CD4-positive, alpha-beta T cell treated with Interleukin-4 for 4 hours (primary cell): ENCODE measurements at places on chromosomes 5 and 9.

DNA sequence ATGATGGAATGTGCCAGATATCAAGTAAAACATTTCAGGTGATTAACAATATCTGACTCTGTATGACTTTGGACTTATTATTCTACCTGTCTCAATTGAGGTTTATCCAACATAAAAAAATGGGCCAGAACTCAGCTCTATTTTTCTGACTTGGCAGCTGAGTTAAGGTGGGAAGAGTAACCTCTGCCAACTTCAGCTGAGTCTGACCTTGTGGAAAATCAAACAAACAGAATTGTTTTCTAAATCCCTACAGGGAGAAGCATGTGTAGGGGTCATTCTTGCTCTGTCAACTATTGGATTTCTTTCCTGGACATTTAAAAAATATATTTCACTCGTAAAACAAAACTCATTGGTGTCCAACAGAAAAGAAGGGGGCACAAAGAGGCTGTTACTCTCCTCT, 139.4 kb upstream of the TLR4 start:
- no peak for DNase-seq

- peak; percentile 47 for DNase-seq
Observed at GRCh38 chr9:136903041-136903554, 16.8 kb downstream of the TRAF2 start.

DNA sequence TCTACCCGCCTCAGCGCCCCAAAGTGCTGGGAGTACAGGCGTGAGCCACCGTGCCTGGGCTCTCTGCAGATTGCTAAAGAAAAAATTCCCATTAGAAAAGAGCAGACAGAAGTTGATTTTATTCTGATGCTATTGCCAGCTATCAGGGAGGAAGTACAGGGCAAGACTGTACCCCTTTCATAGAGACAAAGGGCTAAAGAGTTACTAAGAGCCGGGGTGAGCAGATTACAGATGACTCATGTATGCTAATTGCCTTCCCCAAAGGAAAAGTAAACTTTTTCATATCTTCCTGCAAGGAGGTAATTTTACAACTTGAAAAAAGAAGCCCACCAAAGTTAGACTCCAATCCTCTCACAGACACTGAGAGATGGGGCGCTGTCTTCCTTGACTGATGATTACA, 42.3 kb upstream of the MCTP1 start:
- no peak for DNase-seq

DNA sequence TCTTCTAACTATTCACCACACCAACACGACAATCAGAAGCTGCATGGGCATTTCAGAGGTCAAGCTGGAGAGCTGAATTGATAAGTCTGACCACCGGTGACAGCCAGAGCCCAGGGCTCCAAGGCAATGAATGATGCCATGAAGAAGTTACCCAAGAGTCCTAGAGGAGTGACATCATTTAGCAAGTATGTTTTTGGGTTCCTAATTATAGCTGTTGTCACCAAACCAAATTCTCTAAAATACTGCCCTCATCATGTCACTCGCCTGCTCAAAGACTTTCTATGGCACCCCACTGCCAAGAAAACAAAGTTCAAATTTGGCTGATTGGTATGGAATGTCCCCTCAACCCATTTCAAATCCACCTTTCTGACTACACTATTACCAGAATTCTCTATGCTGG, 235.1 kb downstream of the SPOCK1 start:
- DNase-seq = no peak

DNA sequence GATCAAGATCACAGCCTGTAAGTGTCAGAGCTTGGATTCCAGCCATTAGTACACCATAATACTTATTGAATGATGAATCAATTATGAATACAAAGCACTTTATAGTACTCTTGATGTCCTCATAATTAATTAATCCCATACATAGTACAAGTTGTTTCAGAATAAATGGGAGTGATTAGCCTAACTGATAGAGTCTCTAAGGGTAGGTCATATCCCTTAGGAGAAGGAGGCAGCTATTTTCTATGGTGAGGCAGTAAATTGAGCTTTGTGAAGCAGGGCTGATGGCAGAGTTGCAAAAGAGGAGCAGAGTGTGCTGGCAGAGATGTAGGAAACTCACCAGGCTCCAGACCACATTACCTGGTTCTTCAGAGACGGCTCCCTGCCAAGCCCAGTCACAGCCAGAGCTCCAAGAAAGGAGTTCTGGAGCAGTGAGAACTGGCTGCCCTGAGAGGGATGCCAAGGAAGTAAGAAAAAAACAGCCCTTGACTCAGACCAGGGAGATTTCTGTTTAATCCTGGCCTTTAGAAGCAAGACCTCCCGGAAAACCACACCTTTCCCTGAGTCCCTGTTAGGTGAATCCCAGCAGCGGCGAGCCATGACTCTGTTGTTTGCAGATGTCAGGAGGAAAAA, 112.9 kb downstream of the SH3TC2 start:
- no peak for DNase-seq

DNA sequence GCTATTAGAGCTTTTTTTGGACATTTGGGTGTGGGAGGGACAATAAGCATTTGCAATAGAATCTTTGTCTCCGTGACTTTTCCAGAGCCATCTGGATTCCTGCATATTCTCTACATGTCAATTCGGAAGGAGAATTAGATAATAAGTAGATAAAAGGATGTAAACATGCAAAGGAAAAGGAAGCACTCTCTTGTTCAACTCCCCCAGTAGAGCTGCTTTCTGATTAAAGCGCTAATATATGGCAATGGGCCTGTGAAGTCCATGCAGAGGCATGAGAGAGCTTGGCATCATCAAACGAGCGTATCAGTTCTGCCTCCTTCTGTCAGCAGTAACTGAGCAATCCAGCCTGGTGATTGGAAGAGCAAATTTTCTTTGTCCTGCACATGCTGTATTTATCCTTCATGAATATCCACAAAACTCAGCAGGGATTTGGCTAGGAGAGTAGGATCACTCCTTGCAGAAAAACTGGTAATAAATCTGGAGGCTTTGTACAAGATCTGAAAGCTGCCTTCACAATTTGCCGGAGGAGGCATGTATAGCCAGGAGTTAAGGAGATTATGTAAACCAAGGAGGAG, 1752.9 kb downstream of the MAT2B start:
- DNase-seq = no peak

DNA sequence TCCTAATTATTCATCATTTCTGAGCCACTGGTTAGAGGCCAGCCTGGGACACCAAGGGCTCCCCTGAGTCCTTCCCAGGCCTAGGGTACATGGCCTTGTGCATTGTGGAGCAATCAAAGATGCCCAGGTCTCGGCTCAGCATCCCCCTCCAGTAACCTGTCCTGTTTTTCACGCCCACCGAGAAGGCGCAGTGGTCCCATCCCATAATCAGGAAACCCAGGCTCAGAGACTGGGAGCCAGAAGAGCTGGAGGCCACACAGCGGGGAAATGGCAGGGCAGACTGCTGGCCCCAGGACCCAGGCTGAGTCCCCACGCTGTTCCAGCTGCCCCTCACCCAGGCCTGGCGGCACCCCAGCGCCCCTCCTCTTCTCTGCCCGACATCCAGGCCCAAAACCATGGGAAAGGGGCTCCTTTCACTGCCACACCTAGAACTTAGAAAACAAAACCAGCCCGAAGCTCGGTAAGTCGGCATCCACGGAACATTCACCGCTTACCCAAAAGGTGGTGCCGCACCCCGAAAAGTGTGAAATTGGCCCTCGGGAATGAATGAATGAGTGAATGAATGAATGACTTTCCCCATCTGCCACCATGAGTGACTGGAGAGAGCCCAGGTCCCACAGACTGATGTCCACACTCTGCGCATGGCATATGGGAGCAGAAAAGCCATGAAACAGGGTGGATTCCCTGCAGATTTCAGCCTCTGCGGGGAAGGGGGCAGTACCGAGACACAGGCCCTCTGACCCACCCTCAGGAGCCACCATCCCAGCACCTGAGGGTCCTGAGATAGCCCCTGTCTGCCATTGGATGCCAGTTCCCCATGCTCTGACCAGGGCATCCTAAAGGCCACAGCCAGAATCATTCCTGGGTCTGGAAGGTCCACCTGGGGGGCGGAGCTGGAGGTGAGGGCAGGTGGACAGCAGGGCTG, 132.5 kb downstream of the OLFM1 start:
- no peak for DNase-seq

- DNase-seq = no peak
Observed at GRCh38 chr9:88628114-88628513, 93.1 kb downstream of the NXNL2 start.

DNA sequence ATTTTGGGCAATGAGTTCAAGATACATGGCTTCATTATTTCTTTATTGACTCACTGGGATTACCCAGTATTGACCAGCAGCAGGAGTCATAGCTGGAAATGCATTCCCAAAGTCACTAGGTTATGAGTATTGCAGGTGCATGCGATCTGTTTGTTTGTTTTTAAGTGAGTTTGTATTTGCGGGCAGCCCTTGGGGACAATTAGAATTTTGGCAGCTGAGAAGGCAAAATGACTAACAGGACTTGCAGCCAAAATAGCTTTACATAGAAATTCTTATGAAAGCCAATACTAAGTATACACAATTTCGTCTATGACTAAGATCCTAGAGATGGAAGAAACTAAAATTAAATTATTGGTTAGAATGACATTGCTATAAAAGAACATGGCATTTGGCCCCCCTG, 18.1 kb upstream of the RGMB start:
- DNase-seq = no peak

GRCh38 chr9:113690055-113690740, 185.9 kb upstream of the ZNF618 start:
- no peak for DNase-seq

DNA sequence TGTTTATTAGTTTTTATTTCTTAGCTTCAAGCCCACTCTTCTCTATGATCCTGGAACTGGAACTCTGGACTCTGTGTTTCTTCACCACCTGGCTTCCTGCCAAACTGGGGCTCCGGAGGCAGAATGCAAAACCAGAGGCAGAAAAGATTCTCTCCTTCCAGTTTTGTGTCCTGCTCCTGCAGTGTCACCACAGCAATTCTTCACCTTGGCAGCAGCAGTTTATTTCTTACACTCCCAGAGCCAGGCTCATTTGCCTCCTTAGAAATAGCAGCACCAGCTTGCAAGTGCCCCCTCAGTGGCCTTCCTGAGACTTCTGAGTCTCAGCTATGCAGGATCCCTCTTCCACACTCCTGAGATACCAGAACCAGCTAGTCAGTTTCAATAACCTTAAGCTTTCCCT, 26.7 kb upstream of the CAMK4 start:
- DNase-seq = no peak

- DNase-seq = no peak
Observed at GRCh38 chr9:35044071-35044470, 28.4 kb downstream of the VCP start.

GRCh38 chr9:99472240-99472915, 250.3 kb downstream of the SEC61B start:
- DNase-seq = no peak

DNA sequence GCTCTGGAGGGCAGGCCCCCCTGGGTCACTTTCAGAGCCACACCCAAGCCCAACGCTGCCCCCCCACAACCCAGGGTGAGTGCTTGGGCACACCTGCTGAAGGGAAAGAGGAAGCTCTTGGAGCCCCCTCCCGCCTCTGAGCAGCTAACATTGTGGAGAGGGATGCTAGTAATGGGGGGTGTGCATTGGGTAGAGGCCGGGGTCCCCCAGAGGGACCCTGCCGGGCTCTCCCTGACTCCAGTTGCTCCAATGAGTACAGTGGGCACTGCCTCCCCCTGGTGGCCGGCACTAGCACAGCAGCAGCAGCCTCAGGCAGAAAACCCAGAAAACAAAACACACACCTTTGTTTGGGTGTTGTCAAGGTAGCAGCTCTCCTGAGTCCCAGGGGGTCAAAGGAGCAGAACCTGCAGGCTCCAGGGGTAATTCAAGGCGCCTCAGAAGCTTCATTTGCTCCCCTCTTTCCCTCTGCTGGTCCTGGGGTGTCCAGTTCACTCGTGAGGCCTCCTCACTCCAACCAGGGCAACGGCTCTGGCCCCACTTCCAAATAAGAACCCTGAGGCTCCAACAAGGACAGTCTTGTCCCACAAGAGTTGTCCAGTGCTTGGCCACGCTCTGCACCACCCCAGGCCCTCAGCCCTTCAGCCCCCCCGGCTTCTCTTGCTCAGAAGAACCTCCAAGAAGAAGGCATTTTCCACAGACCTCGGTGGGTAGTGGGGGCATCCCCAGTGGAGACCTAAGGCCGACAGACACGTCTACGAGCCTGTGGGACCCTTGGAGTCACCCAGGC, 16.1 kb downstream of the GBGT1 start:
- DNase-seq = peak; percentile 93

- peak; percentile 22 for DNase-seq
Observed at GRCh38 chr9:124621371-124622328, 114.5 kb upstream of the NR5A1 start.

DNA sequence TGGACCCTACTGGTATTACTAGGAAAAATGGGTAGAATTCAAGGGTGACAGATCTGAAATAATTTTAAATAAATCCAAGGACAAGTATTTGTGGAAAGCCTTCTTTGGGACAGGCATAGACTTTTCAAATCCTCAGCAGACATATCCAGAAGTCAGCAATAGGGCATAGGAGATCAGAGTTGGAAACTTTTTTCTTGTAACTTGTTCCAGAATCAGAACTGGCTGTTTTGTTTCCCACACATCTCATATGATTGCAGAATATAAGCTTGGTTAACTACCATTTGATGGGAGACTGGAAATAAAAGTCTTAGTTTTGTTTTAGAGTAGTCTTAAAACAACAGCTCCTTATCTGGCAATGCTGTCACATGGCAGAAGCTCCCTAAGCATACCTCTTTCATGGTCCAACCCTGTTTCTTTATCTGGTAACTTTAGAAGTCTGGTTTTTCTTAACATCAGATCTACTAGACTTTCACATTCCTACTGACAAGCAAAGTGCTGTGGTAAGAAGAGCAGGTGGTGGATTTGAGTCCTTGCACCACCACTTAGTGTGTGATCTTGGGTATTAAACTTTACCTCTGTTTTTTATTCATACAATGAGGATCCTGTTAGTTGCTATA, 25.1 kb downstream of the XRCC4 start:
- DNase-seq = no peak
